NCI-H524 (cell line): ENCODE measurements at places on chromosomes 1 and 21.

DNA sequence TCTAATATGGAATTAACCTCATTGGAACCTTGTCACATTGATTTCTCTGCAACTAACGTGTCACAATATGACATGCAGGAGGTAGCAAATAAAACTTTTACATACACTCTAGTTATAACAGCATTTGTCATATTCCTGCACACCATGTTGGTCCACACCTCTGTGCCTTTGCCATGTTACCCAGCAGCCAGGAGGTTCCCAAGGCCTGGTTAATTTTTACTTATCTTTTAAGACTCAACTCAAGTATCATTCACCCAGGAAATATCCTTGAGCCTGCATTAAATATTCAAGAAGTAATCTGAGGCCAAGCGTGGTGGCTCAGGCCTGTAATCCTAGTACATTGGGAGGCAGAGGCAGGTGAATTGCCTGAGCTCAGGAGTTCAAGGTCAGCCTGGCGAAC lies 447.2 kb upstream of the NR5A2 start:
- peak; percentile 63 for DNase-seq

- DNase-seq = no peak
Measured at GRCh38 chr1:213690341-213690917, 297.3 kb upstream of the PROX1 start.

DNA sequence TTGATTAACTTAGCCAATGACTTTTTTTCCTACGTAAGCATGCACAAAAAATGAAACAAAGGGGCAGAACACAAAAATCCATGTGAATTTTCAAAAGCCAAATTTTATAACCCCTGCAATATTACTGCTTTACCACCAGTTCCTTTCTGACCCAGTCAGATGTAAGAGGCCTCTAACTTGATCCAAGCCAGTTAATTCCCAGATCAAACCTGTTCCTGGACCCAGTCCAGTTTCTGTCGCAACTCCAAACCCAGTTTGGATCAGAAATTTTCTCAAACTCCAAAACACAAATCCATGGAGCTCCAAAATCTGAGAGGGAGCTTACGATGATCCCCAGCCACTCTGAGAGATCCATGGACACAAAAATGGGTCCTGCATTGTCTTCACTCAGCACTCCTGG lies 7.8 kb upstream of the ZYG11A start:
- DNase-seq = no peak

- no peak for DNase-seq
Measured at GRCh38 chr1:17636612-17637011, 97.1 kb downstream of the ARHGEF10L start.

GRCh38 chr1:5597991-5598823 lies 394.0 kb downstream of the NPHP4 start:
- no peak for DNase-seq

DNA sequence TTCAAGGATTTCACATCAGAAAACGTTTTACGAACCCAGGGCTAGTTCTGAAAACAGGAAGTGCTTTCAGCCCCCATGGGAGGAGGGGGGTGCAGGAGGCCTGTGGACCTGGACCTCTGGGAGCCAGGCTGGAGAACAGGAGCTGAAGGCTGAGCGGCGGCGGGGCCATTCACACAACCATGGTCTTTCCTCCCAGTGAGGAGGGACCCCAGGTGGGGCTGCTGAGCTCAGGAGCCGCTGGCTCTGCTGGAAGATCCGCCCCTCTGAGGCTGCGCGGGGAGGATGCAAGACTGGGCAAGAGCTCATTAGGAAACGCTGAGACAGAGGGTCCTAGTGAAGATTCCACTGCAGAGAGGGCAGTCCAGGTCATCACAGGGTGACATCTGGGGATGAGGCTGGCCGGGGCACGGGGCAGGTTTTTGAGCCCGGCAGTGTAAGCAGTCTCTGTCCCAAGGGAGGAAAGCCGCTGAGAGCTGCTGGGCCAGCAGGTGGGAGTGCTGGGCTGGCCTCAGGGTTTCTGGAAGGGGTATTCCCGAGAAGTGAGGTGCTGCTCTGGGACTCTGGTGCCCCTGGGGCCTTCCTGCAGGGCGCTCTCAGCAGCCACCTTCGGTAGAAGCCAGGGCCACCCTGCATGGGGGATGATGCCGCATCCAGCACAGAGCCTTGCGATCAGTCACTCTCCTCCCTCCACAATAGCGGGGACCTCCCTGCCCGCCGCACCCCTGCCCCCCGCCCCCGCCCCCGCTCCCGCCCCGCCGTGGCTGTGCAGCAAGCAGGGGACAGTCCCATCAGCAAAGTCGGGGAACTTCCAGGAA lies 7.5 kb downstream of the MX2 start:
- DNase-seq = no peak

GRCh38 chr1:22784317-22784716 lies 73.7 kb downstream of the EPHB2 start:
- DNase-seq = no peak

DNA sequence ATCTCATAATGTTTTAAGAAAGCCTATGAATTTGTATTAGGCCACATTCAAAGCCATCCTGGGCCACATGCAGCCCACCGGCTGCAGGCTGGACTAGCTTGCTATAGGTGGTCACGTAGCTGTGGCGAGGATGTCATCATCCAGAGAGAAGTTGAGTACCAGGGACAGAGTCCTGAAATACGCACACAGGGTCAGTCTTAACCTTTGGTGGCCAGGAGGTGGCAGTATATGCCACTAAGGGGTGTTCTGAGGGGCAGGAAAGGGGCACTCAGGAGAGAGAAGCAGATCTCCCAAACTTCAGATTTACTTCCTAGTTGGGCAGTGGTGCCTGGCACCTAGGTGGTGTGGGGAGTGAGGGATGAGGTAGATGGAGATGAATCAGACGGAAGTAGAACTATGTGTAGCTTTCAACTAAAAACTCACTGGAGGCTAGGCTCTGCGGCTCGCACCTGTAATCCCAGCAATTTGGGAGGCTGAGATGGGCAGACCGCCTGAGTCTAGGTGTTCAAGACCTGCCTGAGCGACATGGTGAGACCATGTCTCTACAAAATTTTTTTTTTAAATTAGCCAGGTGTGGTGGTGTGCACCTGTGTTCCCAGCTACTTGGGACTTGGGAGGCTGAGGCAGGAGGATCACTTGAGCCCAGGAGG lies 16.3 kb upstream of the CDK18 start:
- peak; percentile 33 for DNase-seq

DNA sequence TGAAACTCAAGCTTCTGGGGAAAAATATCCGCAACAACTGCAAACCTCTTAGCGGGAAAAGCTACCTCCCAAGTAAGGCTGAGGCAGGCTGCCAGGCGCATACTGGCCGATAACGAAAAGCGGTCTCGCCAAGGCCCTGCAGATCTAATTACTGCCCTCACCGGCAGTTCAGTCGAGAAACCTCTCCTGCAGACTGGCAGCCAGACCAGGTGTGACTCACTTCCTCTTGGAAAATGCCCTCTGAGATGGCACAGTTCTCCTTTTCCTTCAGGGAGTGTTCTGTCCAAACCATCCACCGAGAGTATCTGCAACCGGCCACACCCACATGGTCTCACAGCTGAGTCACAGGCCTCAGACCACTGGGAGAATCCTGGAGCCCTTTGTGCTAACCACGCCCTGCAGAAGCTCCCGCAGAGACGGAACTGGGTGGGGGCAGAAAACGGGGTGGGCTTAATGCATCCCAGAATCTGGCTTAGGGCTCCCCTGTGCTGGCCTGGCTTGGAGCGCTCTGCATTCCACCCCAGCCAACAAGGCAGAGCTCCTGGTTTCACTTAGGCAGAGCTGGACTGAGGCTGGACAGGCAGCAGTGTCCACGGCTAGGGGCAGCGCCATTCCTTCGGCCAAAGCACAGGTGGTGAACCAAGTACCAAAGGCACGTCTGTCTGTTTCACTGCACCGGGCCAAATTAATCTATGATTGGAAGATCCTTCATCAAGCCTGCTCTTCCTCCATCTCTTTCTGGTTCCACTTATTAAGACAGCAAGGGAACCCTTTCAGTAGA lies 1.2 kb downstream of the S100A10 start:
- no peak for DNase-seq

GRCh38 chr1:46802901-46803574 lies 4.2 kb downstream of the CYP4B1 start:
- no peak for DNase-seq

DNA sequence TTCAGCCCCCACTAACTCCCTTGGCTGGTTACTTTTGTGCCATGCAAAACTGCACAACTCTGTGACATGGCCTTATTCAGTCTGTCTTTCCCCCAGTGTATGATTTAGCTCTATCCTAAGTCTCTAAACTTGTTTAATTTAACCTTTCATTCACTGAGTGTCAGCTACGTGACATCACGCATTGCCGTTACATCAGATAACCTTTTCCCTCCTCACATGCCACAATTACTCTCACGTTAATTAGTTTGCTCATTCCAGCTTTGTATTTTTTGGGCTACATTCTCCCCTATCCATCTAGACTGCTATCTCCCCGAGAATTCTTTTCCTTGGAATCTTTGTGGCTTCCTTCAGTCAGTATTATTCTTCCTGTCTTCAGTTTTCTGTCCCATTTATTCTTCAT lies 29.4 kb upstream of the TMCO2 start:
- no peak for DNase-seq

DNA sequence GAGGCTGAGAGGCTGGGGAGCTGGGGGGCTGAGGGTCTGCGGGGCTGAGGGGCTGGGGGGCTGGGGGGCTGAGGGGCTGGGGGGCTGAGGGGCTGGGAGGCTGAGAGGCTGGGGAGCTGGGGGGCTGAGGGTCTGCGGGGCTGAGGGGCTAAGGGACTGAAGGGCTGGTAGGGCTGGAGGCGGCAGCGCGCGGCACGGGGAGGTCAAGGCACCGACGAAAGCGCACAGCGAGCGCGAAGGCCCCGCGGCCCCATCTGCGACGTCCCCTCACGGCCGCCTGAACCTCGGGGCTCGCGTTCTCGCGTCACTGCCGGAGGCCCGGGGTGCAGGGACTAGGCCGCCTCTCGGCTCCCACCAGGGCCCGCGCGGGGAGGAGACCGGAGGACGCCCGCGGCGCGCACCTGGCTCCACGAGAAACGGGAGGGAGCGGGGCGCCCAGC lies 356 bp downstream of the INTS11 start:
- no peak for DNase-seq

DNA sequence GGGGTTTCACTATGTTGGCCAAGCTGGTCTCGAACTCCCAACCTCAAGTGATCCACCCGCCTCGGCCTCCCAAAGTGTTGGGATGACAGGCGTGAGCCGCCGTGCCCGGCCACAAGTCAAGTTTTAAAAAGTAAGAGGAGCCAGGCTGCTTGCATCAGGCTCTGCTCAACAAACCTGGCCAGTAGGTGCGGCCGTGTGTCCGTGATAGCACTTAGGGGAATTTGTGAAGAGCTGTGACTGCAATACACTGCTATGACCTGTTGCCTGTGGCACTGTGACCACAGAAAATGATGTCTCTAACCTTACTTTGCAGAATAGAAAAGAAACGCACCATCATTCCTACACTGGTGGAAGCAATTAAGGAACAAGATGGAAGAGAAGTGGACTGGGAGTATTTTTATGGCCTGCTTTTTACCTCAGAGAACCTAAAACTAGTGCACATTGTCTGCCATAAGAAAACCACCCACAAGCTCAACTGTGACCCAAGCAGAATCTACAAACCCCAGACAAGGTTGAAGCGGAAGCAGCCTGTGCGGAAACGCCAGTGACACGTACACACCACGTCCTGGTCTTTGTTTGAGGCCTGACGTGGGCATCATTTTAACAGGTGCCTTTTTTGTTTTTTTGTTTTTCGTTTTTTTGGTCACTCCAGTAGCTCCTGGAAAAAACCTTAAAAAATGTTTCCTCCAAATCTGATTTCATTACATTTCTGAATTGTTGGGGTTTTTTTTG lies 16.7 kb downstream of the C1orf174 start:
- no peak for DNase-seq

- DNase-seq = peak; percentile 53
Measured at GRCh38 chr21:41966872-41967621, 13.2 kb upstream of the C2CD2 start.

DNA sequence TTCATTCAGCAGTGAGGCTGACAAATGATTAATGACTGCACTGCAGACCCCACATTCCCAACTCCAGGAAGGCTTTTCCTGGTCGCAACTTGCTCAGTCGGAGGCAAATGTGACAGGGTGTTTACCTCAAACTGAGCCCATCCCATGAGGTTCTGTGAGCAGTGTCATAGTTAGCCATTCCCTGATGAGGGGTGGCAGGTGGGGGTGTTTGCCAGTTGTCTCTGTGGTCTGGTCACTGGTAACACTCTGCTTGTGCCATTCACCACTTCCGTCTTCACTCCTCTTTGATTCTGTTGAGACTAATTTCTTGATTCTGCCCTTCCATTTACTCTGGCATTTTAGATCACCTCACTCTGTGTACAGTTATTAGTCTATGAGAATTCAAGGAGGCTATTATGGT lies 73.5 kb downstream of the NOS1AP start:
- no peak for DNase-seq

GRCh38 chr1:179077396-179077795 lies 4.5 kb upstream of the TOR3A start:
- DNase-seq = no peak

GRCh38 chr1:200258447-200259375 lies 151.1 kb downstream of the ZNF281 start:
- DNase-seq = peak; percentile 27

DNA sequence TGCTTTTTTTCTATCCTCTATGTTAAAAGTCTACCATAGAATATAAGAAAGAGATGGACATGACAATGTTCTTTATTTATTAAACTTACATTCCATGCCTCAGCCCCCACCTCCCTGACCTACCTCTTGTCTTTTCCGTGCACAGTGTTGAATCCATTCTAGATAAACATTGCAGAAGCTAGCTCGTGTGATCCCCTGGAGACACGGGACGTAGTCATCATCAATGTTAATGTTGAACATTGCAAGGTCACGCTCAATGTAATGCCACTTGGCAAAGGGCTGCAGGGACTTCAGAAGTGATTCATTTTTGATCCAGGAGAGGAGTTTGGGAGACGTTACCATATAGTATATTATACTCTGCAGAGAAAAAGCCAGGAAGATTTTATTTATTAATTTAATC lies 66.4 kb downstream of the NTPCR start:
- DNase-seq = no peak

- no peak for DNase-seq
Measured at GRCh38 chr1:110059133-110059863, 11.2 kb downstream of the ALX3 start.

GRCh38 chr1:15867288-15867687 lies 19.8 kb downstream of the SPEN start:
- no peak for DNase-seq

DNA sequence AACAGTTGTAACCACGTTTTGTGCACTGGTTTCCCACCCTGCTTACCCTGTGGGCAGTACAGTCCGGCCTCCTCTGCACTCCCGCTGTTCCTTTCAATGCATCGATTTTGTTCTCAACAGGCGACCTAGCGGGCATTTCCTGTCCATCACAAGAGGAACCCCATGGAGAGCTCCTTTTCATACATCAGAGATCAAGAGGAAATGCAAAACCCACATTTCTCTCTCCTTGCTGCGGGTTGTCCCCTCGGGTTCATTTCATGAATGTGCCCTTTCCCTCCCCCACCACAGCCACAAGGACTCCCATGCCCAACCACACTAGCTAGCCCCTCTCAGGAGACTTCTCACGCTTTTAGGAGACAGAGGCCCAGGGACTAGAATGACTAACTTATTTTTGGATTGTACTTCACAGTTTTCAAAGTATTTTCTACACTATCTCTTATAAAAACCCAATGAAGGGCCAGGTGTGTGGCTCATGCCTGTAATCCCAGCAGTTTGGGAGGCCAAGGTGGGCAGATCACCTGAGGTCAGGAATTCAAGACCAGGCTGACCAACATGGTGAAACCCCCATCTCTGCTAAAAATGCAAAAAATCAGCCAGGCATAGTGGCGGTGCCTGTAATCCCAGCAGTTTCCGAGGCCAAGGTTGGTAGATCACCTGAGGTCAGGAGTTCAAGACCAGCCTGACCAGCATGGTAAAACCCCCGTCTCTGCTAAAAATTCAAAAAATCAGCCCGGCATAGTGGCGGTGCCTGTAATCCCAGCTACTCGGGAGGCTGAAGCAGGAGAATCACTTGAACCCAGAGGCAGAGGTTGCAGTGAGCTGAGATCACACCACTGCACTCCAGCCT lies 18.4 kb downstream of the ATP1A4 start:
- DNase-seq = no peak
